LHCN-M2 (cell line): ENCODE measurements at places on chromosomes 11 and 22. TPM values are rescaled to one million over a fixed set of nuclear protein-coding genes. Genes with fewer than 3 reads are reported as not detected.

GRCh38 chr22:30044881-30045493, 35.3 kb upstream of the HORMAD2 start:
- DNase-seq: no peak

Gene SYVN1
- total RNA-seq: 14.6 and 18.3 TPM in 2 replicates

- DNase-seq: no peak
Measured at GRCh38 chr22:19772673-19773469, 12.3 kb downstream of the TBX1 start.

Gene HOATZ
- total RNA-seq: not detected in 2 replicates

- DNase-seq: peak; percentile 54
Measured at GRCh38 chr11:131025020-131025419, 108.7 kb upstream of the SNX19 start.

- no peak for DNase-seq
Measured at GRCh38 chr22:29388759-29389090, 355 bp upstream of the AP1B1 start.

- DNase-seq: no peak
Measured at GRCh38 chr11:45025716-45026492, 75.2 kb upstream of the TP53I11 start.

Gene SOX6
- under 0.01 TPM in 1 of 2 replicates, not detected in the other for total RNA-seq

Gene MRGPRE
- total RNA-seq: not detected in 2 replicates

GRCh38 chr11:133830931-133831907, 14.1 kb downstream of the SPATA19 start:
- no peak for DNase-seq

GRCh38 chr11:58771458-58771855, 39.7 kb upstream of the GLYAT start:
- no peak for DNase-seq

Gene OR8H3
- total RNA-seq: not detected in 2 replicates

GRCh38 chr11:108985945-108986279, 321.0 kb downstream of the DDX10 start:
- peak; percentile 87 for DNase-seq

Gene PDE3B
- 0.06 TPM in 1 of 2 replicates, not detected in the other for total RNA-seq

DNA sequence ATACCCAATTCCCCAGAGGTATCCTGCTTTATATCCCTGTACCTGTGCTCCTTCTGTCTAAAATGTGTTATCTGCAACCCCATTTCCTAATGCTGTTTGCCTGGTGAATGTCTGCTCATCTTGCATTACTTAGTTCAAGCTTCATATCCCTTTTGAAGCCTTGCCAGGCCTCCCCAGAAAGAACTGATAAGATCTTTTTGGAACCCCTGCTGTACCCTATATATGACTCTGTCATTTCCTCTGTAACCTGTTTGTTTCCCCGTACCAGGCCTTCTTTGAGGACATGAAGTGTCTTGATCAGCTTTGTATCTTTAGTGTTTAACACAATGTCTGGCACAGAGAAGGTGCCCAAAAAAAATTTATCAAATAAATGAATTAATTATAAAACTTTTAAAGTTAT, 77.6 kb downstream of the LIF start:
- DNase-seq: no peak

GRCh38 chr11:17354601-17354991, 3.0 kb downstream of the NCR3LG1 start:
- peak; percentile 73 for DNase-seq

Gene DDI1
- total RNA-seq: not detected in 2 replicates

Gene BBOX1
- not detected in 2 replicates for total RNA-seq

DNA sequence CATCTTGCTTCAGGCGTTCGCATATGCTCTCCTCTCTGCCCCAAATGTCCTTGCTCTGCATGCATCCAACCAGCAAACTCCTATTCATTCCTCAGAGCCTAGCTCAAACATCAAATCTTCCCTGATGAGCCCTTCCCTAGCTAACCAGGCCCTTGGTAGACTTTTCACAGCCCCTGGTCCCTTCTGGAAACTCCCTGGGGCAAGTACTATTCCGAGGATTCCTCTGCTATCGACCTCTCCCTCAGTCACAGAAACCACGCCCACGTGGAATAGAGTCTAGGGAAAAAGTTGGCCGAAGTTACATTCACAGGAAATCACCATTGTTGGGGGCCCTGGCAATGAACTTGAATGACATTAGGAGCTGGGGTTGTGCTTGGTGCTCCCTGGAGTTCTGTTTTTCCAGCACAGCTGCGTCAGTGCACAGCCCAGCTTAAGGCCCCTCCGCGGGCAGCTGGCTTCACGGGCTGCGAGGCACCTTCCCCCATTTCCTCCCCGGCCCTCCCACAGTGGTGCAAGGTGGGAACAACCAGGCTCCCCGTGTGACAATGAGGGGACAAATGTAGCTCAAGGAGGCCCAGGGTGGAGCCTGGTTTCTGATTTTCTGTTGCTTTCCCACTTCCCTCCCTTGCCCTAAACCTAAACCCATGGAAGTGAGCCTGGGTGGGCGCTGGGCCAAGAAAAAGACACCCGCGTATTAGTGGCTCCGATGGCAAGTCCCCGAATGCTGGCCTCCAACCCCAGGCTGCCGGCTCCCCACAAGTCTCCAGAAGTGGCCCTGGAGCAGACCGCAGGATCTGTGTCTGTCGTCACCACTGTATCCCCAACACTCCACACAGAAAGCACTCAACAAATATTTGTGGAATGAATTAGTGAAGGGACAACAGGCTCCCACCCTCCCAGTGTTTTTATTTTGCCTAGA, 4.3 kb upstream of the ATP5MGL start:
- peak; percentile 77 for DNase-seq

Gene MYO7A
- total RNA-seq: 0.75 and 1.6 TPM in 2 replicates
